IPS DF 19.7 (cell line): ENCODE measurements at places on chromosomes 6 and 20.

GRCh38 chr6:82705579-82705978 is 342.0 kb downstream of the TPBG start:
- DNase-seq: no peak

GRCh38 chr20:14989535-14990290 is 652.3 kb upstream of the FLRT3 start:
- DNase-seq: no peak

GRCh38 chr6:108736832-108737231 is 111.4 kb upstream of the ARMC2 start:
- DNase-seq: no peak

GRCh38 chr6:41335296-41335695 is at the start of gene NCR2:
Gene NCR2 (plus strand): TSS chr6:41335608. CDS start chr6:41335877, 269 bp downstream.
- DNase-seq: no peak
